ENCODE measurements at places on chromosomes 12 and 14. TPM values are rescaled to one million over a fixed set of nuclear protein-coding genes. Genes with fewer than 3 reads are reported as not detected.

Gene LRTM2
- 3.2 TPM for total RNA-seq

- DNase-seq, result no peak
Observed at GRCh38 chr12:3720772-3721171, 32.1 kb downstream of the CRACR2A start.

Gene CD27
- 0.50 TPM for total RNA-seq

- DNase-seq, result no peak
Observed at GRCh38 chr12:24045816-24046257, 96.4 kb upstream of the SOX5 start.

- DNase-seq, result no peak
Observed at GRCh38 chr12:52042706-52043385, 8.4 kb upstream of the NR4A1 start.

- DNase-seq, result no peak
Observed at GRCh38 chr14:30267141-30267540, 291.8 kb upstream of the G2E3 start.

GRCh38 chr12:26666286-26666685 lies 166.7 kb downstream of the ITPR2 start:
- DNase-seq, result no peak

- DNase-seq, result no peak
Observed at GRCh38 chr12:67043771-67044170, 225.4 kb upstream of the CAND1 start.

DNA sequence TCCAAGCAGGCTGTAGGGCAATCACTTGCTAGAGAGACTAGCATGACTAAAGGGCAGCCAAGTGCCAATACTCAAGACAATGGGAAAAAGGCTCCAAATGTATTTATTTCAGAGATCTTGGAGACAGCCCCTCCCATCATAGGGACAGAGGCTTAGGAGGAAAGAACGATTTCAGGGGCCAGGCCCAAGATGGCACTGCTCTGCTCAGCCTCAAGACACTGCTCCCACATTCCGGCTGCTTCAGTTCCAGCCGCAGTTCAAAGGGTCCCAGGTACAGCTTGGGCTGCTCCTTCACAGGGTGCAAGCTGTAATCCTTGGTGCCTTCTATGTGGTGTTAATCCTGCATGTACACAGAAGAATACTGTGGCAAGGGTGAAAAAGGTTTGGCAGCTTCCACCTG lies 19.4 kb upstream of the OR4K5 start:
- DNase-seq, result no peak

DNA sequence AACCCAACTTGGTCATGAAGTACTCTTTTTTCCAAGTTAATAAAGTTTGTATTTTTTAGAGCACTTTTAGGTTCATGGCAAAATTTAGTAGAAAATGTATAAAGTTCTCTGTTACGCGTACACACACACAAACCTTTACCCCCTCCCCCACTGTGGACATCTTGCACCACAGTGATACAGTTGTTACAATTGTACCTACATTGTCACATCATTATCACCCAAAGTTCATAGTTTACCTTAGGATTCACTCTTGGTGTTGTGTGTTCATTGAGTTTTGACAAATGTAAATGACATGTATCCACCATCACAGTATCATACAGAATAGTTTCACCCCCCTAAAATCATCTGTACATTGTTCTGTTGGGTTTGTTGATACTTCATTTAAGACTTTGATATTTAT lies 23.9 kb downstream of the PLEKHA5 start:
- no peak for DNase-seq
